ENCODE measurements at places on chromosomes 4 and X. TPM values are rescaled to one million over a fixed set of nuclear protein-coding genes. Genes with fewer than 3 reads are reported as not detected.

UBA1 gene
- 282 TPM for total RNA-seq

- no peaks in the 10 kb centered on the region for H3K4me1 ChIP-seq
- H3K4me3 ChIP-seq, result no peak overlapping the region
- H3K27me3 ChIP-seq, result no peaks in the 10 kb centered on the region
- DNase-seq, result no peak
- no peaks in the 10 kb centered on the region for H3K36me3 ChIP-seq
Measured at GRCh38 chr4:78439328-78439727, 112.2 kb upstream of the ANXA3 start.

RIBC1 gene
- 1.6 TPM for total RNA-seq

SPANXN3 gene
- not detected for total RNA-seq

SLC10A6 gene
- not detected for total RNA-seq

DNA sequence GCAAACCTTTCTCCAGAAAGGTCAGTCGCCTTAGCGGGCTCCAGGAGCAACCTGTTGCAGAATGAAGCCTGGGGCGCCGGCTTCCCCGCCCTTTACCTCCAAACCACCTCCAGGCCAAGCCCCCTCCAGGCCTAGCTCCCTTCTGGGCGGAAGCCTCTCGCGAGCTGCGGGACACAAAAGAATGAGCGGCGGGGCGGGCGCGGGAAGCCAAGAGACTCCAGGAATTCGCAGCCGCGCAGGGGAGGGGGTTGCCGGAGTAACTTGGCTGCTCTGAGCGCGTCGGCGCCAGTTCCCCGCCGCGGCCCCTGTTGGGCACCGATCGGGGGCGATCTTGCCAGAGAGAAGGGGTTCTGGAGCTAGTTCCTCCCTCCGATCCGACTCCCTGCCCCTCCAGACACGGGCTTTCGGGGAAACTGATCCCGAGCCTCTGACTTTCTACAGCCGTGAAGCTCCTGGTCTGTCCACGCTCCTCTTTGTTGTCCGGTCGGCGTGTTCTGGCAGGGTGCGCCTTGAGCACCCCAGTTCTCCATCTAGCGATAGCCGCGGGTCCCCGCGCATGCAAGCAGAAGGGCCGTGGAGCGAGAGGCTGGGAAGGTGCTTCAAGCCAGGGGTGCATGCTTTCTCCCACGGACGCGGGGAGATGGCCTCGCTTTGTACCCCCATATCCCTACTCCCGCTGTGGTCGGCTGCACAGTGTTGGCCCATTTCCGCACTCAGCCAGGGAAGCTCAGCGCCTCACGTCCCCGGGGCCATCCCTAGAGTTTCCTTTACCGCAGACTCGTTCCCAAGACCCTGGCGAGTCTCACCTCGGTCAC lies 1.2 kb downstream of the PROM1 start:
- no peak overlapping the region for H3K4me3 ChIP-seq
- no peak overlapping the region for H3K27ac ChIP-seq
- no peaks in the 10 kb centered on the region for H3K36me3 ChIP-seq
- peaks cover 48% of the 10 kb centered on the region for H3K27me3 ChIP-seq
- no peak for DNase-seq

- H3K36me3 ChIP-seq, result no peaks in the 10 kb centered on the region
- no peak for DNase-seq
- no peaks in the 10 kb centered on the region for H3K27me3 ChIP-seq
- no peak overlapping the region for H3K27ac ChIP-seq
- no peaks in the 10 kb centered on the region for H3K4me1 ChIP-seq
Measured at GRCh38 chr4:120886191-120886590, 36.3 kb downstream of the PRDM5 start.

ADH4 gene
- total RNA-seq, result not detected

- no peak overlapping the region for H3K4me3 ChIP-seq
- no peak for DNase-seq
Measured at GRCh38 chr4:112426416-112426815, 89.6 kb downstream of the NEUROG2 start.

ATP2B3 gene
- not detected for total RNA-seq

- H3K36me3 ChIP-seq, result no peaks in the 10 kb centered on the region
- H3K4me3 ChIP-seq, result no peak overlapping the region
- DNase-seq, result no peak
- H3K4me1 ChIP-seq, result no peaks in the 10 kb centered on the region
- no peak overlapping the region for H3K27ac ChIP-seq
- H3K27me3 ChIP-seq, result no peaks in the 10 kb centered on the region
Measured at GRCh38 chr4:48489683-48490011, 405 bp upstream of the ZAR1 start.
